ENCODE measurements at places on chromosomes 11 and 22.

DNA sequence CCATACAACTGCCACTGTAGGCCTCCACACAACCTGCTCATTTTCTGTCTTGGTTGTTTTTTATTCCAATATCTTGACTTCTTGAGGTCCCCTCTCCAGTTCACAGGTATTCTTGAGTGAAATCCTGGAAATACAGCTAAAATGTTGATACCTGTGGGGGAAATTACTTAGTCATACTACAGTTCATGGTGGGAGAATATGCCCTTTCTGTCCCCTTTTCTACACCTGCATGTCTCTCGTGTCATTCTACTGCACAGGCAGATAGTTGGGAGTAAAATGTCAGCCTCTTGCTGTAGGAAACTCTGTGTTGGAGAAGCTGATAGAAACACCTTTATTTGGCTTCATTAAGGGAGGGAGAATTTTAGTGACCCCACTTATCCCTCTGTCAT, 4.6 kb downstream of the OOSP4A start:
- no peak for DNase-seq

- DNase-seq = no peak
These were observed 78.4 kb downstream of the XRRA1 start for GRCh38 chr11:74870485-74870884.

- no peak for DNase-seq
These were observed 32.9 kb downstream of the RBFOX2 start for GRCh38 chr22:35995772-35996171.

- DNase-seq = no peak
These were observed 761 bp upstream of the NXF1 start for GRCh38 chr11:62805961-62806441.

DNA sequence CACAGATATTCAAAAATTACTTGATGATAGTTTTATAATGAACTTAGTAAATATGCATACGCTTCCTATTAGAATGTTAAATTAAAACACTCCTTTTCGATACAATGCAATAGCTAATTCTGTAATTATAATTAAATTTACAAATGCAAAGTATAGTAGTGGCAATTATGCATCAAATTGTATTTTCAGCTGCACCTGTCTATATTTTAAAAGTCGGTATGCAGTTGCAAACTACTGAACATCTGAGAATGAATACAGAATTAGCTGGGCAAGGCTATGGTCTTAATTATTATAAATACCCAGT, 110.4 kb upstream of the ARHGAP42 start:
- DNase-seq = no peak

DNA sequence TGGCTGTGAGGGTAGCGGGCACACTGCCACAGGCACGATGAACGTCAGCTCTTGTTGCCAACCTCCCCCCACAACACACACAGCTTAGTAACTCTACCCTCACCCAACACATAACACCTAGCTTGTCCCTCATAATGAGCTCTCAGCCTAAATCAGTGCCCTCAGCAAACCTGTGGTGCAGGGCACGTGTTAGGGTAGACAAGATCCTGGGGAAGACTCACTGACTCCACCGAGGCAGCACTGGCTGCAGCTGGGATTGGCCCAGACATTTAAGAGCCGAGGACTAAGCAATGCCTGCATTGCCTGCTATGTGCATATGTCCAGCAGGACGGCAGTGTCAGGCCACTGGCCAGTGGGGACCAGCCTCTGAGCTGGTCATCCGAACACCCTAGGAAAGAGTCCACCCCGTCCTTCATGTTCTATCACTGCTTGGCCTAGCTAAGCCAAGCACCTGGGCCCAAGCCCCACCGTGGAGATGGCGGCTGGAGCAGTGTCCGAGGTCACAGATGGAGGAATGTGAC, 32.9 kb upstream of the TRIM29 start:
- no peak for DNase-seq

Measured in activated T-helper 1 cell treated with anti-CD3 and anti-CD28 coated beads, Interleukin-2, amount 50 U/mL, for 16 hours (primary cell).